Thoracic aorta endothelial cell (primary cell): ENCODE measurements at places on chromosomes 5 and 9. TPM values are rescaled to one million over a fixed set of nuclear protein-coding genes. Genes with fewer than 3 reads are reported as not detected.

Gene OR1Q1
- not detected in 2 replicates for total RNA-seq

Gene ADAMTS19
- total RNA-seq, result not detected in 2 replicates

Gene NR5A1
- not detected in 2 replicates for total RNA-seq

Gene SHROOM1
- total RNA-seq, result 5.3 and 8.5 TPM in 2 replicates

Gene CSF1R
- total RNA-seq, result not detected in 2 replicates

Gene SH2D3C
- 39.9 and 61.7 TPM in 2 replicates for total RNA-seq

Gene TMEM232
- total RNA-seq, result 0.80 and 2.4 TPM in 2 replicates

Gene THOC3
- 54.9 and 67.8 TPM in 2 replicates for total RNA-seq

Gene CCDC112
- 13.1 and 18.6 TPM in 2 replicates for total RNA-seq

Gene OMD
- not detected in 2 replicates for total RNA-seq
